ENCODE measurements at places on chromosomes 7 and 10.

DNA sequence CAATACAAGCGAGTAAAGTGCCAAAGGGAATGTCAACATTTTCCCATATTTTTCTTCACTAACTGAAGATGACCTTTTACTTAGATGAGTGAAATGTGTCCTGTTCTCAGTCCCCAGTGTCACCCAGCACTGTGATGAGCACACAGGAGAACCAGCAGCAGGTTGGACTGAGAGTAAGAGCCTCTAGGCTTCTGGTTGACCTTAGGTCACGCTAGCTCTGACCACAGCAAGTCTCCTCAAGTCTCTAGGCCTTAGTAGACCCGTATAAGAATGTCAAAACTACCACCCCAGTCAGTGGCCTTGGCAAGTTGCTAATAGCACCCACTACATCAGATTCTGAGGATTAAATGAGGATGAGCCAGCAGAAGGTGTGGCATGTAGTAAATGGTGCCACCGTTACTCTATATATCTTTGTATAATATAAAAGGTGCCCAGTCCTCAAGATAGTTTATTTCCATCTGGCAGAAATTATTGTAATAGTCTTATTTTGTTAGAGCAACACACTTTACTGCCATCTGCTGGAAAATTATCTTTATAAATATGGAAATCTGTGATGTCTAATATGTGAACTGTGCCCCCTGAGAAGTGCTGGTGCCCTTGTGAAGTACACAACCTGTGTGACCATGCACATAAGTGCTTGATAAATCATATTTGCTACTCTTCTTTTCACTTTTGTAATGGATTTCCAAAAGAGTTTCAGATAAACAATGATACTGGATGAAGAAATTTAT, 75.7 kb downstream of the SPAG6 start:
- DNase-seq: no peak

DNA sequence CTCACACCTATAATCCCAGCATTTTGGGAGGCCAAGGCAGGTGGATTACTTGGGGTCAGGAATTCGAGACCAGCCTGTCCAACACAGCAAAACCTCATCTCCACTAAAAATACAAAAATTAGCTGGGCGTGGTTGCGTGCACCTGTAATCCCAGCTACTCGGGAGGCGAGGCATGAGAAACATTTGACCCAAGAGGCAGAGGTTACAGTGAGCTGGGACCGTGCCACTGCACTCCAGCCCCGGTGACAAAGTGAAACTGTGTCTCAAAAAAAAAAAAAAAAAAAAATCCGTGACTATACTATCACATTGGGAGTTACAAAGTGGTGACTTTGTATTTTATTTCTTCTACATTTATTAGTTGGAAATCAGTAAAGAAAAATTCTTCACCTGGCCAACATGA, 101.2 kb downstream of the EPC1 start:
- no peak for DNase-seq

DNA sequence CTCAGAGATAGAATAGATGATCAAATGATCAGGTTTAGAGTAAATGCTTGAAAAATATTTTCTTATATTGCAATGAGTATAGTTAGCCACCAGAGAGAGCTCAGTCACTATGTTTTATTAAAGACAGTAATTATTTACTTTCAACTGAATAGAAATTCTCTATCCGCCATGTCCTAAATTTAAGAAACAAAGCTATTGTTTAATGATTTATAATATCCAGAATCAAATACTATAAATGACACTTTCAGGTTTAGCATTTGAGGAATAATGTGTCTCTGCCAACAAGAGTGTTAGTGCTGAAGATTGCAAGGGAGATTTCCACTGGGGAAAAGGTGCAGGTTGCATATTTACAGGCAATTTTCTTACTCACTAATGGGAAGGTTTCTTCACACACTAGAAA, 184.7 kb downstream of the DGKB start:
- DNase-seq: no peak

- no peak for DNase-seq
Measured at GRCh38 chr7:95317546-95317945, 6.8 kb downstream of the PON1 start.

All from right lobe of liver (tissue), 6 donors.